ENCODE measurements at places on chromosomes 7 and 10.

- no peak for DNase-seq
Measured at GRCh38 chr7:24152877-24153472, 131.0 kb upstream of the NPY start.

GRCh38 chr7:22827563-22827962 is 4.9 kb upstream of the TOMM7 start:
- DNase-seq: no peak

DNA sequence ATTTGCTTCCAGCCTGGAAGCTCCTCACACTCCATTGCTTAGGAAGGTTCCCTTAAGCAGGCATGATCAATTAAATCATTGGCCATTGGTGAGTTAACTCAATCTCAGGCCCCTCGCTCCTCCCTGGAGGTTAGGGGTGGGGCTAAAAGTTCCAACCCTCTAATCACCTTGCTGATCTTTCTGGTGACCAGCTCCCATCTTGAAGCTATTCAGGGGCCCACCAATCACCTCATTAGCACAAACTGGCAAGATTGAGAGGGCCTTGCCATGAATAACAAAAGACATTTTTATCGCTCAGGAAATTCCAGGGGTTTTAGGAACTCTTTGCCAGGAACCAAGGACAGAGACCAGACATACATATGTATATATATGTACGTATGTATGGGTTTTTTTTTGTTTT is 58.4 kb downstream of the AGK start:
- DNase-seq: no peak

GRCh38 chr7:11607686-11608085 is 224.3 kb downstream of the THSD7A start:
- DNase-seq: no peak

- no peak for DNase-seq
Measured at GRCh38 chr7:141700296-141700847, 1.6 kb downstream of the DENND11 start.

- DNase-seq: no peak
Measured at GRCh38 chr10:33478675-33479125, 144.2 kb upstream of the NRP1 start.

DNA sequence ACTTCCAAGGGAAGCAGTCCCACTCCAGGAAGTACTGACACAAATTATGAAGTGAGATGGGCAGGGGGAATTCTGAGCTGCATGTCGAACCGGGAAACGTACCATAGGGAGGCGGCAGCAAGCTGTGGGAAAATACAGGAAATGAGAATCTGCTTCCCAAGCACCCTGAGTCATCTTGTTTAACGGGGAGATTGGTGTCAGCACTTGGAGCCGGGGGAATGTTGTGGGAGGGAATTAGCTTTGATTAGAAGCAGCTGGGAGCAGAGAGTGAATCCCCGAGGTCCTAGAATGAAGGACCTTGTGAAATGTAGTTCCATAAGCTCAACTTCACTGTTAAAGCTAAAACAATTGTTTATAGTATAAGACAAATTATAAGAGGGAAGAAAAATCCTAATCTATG is 141.4 kb upstream of the PRKCQ start:
- DNase-seq: no peak

- no peak for DNase-seq
Measured at GRCh38 chr10:83995738-83996331, 143.5 kb upstream of the GHITM start.

DNA sequence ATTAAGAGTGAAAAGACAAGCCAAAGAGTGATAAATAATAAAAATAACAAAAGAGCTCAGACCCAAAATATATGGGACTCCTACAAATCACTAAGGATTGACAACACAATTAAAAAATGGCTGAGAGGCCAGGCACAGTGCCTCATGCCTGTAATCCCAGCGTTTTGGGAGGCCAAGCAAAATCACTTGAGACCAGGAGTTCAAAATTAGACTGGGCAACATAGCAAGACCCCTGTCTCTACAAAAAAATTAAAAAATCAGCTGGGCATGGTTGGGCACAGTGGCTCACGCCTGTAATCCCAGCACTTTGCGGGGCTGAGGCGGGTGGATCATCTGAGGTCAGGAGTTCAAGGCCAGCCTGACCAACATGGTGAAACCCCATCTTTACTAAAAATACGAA is 137.3 kb downstream of the IDE start:
- no peak for DNase-seq

GRCh38 chr10:126397640-126398382 is 9.5 kb upstream of the ADAM12 start:
- DNase-seq: no peak

DNA sequence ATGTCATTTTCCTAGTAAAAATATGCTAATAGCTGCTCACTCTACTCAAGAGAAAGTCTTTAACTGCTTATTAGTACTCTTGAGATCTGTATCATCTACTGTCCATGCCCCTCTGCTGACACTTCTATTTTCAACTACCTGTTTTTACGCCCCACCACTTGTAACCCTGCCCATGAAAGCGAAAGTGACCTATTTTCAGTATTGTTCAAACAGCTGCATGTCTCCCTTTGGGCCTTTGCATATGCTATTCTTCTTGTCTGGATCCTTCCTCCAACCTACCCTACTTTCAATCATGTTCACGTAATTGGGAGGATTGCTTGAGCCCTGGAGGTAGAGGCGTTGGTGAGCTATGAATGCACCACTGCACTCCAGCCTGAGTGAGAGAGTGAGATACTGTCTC is 1481.3 kb downstream of the GATA3 start:
- DNase-seq: no peak

GRCh38 chr10:53314876-53315275 is 542.3 kb upstream of the MBL2 start:
- DNase-seq: no peak

GRCh38 chr10:48284811-48285210 is 10.3 kb upstream of the FRMPD2 start:
- no peak for DNase-seq

- no peak for DNase-seq
Measured at GRCh38 chr10:109893386-109893785, 29.9 kb downstream of the XPNPEP1 start.

DNA sequence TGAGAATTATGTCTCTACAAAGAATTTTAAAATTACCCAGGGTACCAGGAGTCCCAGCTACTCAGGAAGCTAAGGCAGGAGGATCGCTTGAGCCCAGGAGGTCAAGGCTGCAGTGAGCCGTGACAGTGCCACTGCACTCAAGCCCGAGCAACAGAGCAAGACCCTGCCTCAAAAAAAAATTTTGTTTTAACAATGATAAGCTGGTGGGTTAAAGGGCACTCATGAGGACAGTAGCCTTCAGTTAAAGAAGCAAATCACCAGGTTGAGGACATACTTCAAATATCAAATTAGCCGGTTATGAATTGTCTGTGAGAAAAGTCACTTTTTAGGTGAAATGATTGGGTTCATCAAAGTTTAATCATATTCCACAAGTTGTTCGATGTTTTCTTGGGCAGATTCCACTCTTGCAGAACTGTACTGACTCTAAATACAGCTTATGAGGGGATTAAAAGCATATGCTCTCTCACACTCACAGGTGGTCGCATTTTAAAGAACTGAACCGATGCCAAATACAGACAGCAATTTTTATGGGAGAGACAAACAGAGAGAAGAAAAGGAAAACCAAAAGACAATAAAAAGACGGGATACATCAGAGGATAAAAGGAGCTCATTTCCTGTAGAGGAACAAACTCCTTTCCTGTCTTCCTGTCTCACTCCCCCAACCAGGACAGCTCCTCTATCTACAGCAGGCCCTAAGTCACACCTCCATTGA is 582.8 kb upstream of the NRP1 start:
- no peak for DNase-seq

GRCh38 chr7:100827330-100828226 is at the start of gene EPHB4:
EPHB4 (minus strand) TSS chr7:100827523; CDS start chr7:100827030, 493 bp downstream.
- DNase-seq: no peak

DNA sequence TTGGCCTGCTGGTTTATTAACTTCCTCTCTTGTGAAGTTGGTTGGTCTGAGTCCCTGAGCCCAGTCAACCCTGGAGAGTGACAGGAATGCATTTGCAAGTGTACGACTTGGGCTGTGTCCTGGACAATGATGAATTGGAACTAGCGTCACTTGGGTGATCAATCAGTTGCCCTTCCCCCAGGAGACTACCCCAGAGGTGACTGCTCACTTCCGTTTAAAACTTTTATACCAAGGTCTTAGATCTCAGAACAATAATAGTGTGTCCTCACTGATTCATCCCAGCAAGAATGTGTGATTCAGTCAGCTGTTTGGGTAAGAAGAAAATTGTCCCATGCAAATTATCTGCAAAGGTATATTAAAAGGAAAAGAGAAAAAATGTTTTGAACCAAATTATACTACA is 102.9 kb upstream of the ARMC3 start:
- DNase-seq: no peak

DNA sequence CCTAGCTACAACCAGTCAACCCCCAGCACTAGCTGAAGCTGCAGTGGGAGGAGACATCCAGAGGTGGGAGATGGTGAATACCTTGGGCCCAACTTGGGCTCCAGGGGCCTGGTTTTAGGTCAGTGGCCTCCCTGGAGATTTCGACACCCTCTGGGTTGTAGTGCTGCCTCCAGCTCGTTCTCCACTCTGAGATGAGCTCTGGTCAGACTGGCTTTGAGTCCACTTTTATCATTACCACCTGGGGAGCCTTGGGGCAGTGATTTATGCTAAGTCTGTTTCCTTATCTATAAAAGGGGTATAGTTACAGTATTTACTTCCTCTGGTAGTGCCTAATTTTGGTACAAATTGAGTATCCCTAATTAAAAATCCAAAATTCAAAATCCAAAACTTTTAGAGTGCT is 22.8 kb downstream of the PPIA start:
- no peak for DNase-seq

- DNase-seq: no peak
Measured at GRCh38 chr10:58457761-58458616, 54.7 kb upstream of the BICC1 start.

DNA sequence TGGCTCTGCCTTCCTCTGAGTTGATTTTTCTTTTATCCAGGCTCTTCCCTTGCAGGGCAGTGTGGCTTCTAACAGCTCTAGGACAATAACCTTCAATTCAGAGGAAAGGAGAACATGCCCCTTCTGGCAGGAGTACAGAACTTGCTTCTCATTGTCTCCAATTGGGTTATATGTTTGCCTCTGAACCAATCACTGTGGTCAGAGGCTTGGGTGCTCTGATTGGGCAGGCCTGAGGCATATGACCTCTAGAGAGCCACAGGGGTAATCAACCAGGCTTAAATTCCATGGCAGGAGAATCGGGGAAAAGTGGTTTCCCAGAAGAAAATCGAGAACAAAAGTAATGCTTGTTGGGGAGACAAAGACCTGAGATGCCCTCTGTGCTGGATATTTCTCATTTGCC is 240.0 kb downstream of the REEP3 start:
- no peak for DNase-seq

DNA sequence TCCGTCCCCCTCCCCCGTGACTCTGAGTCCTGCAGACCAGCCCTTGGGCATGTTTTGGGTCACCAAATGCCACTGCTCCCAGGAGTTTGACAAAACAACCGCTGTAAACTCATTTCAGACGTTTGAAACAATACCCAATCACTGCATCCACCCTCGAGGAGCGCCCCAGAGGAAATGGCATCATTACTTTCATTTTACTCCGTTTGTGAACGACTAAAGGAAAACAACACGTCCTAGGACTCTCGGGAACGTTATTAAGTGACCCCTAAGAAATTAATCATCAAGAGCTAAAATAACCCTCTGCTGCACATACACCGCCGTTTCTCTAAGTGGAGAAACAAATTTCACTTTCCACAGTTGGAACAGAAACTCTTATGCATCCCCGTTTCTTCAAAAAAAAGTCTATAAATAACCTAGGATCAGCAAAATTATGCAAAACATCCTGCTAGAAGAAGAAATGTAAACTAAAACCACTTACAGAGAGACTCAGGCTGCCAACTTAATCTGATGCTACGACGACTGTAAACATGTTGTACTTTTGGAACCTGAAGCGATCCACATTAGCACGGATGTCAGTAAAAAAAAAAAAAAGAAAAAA is 109.9 kb upstream of the EFCAB10 start:
- DNase-seq: peak; percentile 13

- DNase-seq: peak; percentile 27
Measured at GRCh38 chr7:4775848-4776623, 613 bp downstream of the AP5Z1 start.

GRCh38 chr7:139034336-139034735 is 1.5 kb downstream of the ZC3HAV1L start:
- no peak for DNase-seq

DNA sequence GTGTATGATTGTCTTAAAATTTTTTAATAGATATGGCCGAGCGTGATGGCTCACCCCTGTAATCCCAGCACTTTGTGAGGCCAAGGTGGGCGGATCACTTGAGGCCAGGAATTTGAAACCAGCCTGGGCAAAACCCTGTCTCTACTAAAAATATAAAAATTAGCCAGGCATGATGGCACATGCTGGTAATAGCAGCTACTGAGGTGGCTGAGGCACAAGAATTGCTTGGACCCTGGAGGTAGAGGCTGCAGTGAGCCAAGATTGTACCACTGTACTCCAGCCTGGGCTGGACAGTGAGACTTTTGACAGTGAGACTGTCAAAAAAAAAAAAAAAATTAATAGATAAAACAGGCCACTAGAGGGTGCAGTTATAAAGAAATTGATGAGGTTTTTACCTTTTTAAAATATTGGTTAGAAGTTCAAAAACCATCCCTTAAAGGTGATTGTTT is 20.5 kb downstream of the NOM1 start:
- no peak for DNase-seq

DNA sequence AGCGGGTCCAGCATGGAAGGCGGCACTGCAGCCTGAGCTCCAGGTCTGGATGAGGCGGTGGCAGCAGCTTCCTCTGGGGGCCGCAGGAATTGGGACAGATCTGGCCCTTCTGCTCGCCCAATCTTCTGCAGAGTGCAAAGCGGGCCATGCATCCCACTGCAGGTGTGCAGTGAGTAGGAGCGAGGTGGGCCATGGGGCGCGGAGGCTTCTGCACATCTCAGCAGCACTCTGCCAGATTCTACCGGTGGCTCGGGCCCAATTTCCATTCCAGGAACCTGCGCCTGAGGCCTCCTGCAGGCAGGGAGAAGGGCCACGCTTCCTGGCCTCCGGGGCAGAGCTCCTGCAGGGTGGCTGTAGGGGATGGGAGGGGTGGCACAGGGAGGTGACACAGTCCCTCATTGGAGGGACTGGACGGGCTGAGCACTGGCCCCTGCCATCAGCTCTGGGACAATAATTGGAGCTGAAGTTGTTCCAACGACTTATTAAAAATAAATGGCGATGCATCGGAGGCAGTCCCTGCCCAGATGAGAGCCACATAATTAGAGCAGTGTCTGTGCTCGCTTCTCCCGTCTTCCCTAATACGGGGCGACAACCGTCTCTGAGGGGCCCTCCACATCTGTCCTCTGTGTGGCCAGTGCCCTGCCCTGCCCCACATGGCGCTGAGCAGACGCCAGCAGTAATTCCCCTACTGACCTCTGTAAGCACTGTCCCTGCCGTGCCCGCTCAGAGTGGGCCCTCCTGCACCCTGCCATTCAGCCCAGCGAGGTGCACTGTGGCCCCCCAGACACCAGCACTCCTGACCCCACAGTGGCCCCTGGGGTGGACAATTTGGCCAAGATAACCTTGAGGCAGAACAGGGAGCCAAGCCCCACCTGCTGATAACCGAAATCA is 197.5 kb downstream of the ELFN1 start:
- no peak for DNase-seq

DNA sequence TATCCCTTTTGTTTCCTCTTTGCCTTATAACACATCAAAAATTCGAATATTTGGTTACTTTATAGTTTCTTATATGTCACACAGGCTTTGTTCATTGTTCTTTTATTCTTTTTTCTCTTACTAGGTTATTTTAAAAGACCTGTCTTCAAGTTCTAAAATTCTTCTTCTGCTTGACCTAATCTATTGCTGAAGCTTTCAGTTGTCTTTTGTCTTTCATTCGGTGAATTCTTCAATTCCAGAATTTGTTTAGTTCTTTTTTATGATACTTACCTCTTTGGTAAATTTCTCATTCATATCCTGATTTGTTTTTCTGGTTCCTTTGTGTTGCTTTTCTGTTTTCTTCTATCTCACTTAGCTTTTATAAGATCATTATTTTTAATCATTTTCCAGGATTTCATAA is 188.4 kb downstream of the ZEB1 start:
- DNase-seq: no peak

All from activated CD4-positive, CD25-positive, alpha-beta regulatory T cell treated with anti-CD3 and anti-CD28 coated beads, Interleukin-2, amount 50 U/mL, for 16 hours (primary cell).